ENCODE measurements at places on chromosomes 3 and 15. TPM values are rescaled to one million over a fixed set of nuclear protein-coding genes. Genes with fewer than 3 reads are reported as not detected.
A peak's percentile ranks its signal among the peaks of the same experiment; 100 is the strongest.

DNA sequence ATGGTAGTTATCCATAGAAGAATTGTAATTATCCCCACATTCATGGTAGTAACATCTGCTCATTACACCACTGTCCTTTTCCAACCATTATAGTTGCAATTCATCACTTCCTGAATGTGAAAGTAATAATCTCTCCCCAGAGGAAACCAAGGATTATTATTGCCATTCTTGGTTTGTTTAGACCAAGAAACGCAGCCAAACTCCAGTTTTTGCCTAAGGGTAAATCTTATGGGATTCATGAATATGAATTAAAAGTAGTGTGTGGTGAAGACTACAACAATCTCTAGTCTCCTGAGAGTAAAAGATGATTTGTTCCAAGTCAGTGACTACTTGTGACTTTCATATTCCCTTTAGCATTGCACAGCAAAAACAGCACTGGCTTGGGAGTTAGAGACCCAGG, 45.7 kb upstream of the ABI3BP start:
- H3K27ac ChIP-seq = no peak overlapping the region
- no peaks in the 10 kb centered on the region for H3K36me3 ChIP-seq
- DNase-seq = no peak
- no peak overlapping the region for H3K4me3 ChIP-seq
- H3K4me1 ChIP-seq = no peaks in the 10 kb centered on the region
- H3K27me3 ChIP-seq = no peaks in the 10 kb centered on the region

GRCh38 chr3:42012383-42012934, 50.6 kb upstream of the ULK4 start:
- H3K27me3 ChIP-seq = no peaks in the 10 kb centered on the region
- no peaks in the 10 kb centered on the region for H3K36me3 ChIP-seq
- H3K4me3 ChIP-seq = no peak overlapping the region
- DNase-seq = no peak

GRCh38 chr3:46651084-46651483, 38.8 kb downstream of the FAM240A start:
- H3K4me1 ChIP-seq = no peaks in the 10 kb centered on the region
- peaks cover 9% of the 10 kb centered on the region for H3K27me3 ChIP-seq
- DNase-seq = no peak

DNA sequence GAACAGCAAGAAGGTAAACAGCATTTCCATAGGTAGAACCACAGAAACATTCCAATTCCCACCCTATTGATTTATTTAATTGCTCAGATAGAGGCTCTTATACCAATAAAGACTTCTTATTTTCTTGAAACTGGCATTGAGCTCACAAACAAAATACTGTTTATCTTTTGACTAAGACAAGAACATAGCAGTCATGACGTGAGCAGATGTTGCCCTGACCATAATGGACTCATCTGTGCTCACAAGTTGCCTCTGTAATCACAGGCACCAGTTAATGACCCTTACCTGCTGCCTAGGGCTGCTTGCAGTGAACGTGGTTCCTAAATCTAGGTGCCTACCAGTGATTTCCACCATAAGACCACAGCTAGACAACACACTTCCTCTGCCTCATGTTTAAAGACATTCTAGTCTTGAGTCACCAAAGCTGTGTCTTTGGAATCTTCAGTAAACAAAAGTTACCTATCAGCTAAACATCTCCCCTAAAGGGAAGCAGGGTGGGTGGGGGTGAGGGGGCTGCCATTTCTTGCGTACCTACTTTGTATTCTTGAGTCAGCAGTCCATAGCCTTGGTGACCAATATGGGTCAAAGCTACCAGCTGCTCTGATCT, 2.1 kb downstream of the FYCO1 start:
- H3K27ac ChIP-seq = peak overlapping the region; percentile 95
- peaks cover 55% of the 10 kb centered on the region for H3K4me1 ChIP-seq
- DNase-seq = no peak
- H3K27me3 ChIP-seq = no peaks in the 10 kb centered on the region
- H3K4me3 ChIP-seq = no peak overlapping the region
- no peaks in the 10 kb centered on the region for H3K36me3 ChIP-seq

GRCh38 chr3:37660782-37661181, 200.9 kb upstream of the CTDSPL start:
- H3K4me1 ChIP-seq = no peaks in the 10 kb centered on the region
- no peak overlapping the region for H3K27ac ChIP-seq
- H3K4me3 ChIP-seq = no peak overlapping the region
- H3K27me3 ChIP-seq = no peaks in the 10 kb centered on the region
- no peak for DNase-seq
- H3K36me3 ChIP-seq = no peaks in the 10 kb centered on the region

- no peaks in the 10 kb centered on the region for H3K4me1 ChIP-seq
- no peaks in the 10 kb centered on the region for H3K36me3 ChIP-seq
- DNase-seq = no peak
- H3K27ac ChIP-seq = no peak overlapping the region
Observed at GRCh38 chr3:197189623-197190022, 108.8 kb downstream of the DLG1 start.

Gene TRMT10C
- total RNA-seq = 5.0 TPM

DNA sequence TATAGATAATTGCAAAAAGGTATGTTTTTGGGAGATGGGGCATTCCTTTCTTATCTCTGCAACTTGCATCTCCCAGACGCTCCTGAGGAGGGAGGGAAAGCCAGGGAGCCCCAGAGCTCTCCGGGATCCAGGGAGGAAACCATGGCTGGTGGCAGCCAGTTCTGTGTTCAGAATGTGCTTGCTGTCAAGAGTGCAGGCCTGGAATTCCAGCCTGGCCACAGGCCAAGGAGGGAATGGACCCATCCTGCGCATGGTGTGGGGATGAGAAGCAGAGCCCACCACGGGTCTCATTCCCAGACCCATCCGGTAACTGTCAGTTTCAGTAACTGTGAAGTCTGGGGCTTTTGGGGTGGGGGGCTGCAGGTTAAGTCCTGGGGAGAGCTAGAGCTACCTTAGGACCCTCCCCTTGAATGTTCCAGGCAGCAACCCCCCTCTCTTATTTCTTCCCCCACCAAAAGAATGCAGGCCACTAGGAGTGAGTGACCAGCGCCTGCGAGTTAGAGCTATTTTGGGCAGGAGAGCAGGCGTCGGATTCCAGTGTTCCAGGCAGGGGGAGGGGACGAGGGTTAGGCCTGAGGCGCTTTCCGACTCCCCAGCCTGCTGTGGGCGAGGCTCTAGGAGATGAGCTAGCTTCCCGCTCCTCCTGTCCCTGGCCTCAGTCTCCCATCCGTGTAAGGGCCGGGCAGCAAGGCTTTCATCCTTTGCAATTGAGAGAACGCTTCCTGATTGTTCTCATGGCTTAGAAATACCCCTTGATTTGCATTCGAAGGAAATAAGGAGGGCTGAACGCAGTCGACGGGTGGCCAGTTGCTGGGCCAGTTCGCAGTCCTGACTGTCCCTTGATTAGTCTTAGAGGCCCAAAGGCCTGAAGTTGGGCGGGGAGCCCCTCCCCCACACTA, 781 bp upstream of the DAG1 start:
- H3K4me1 ChIP-seq = peaks cover 27% of the 10 kb centered on the region
- H3K27me3 ChIP-seq = no peaks in the 10 kb centered on the region
- peak; percentile 70 for DNase-seq
- peak overlapping the region; percentile 100 for H3K27ac ChIP-seq
- H3K36me3 ChIP-seq = no peaks in the 10 kb centered on the region
- peak overlapping the region; percentile 67 for H3K4me3 ChIP-seq

Gene INSYN1
- total RNA-seq = 1.5 TPM

Gene DUOXA1
- total RNA-seq = not detected

GRCh38 chr15:39433376-39433775, 147.5 kb upstream of the THBS1 start:
- H3K4me1 ChIP-seq = no peaks in the 10 kb centered on the region
- no peak overlapping the region for H3K4me3 ChIP-seq
- no peaks in the 10 kb centered on the region for H3K36me3 ChIP-seq
- peak overlapping the region; percentile 2 for H3K27ac ChIP-seq
- DNase-seq = no peak

- peaks cover 27% of the 10 kb centered on the region for H3K4me1 ChIP-seq
- peak; percentile 17 for DNase-seq
- no peaks in the 10 kb centered on the region for H3K36me3 ChIP-seq
- peak overlapping the region; percentile 55 for H3K4me3 ChIP-seq
Observed at GRCh38 chr3:143119974-143120715, 574 bp downstream of the CHST2 start.

GRCh38 chr15:68655686-68656437, 77.1 kb downstream of the CORO2B start:
- H3K27ac ChIP-seq = no peak overlapping the region
- H3K36me3 ChIP-seq = no peaks in the 10 kb centered on the region
- DNase-seq = no peak
- no peak overlapping the region for H3K4me3 ChIP-seq

Gene COLQ
- total RNA-seq = 0.68 TPM

Gene SLITRK3
- total RNA-seq = 0.64 TPM

Gene ETV5
- total RNA-seq = 4.0 TPM

Gene KLHL40
- not detected for total RNA-seq

Gene MUC20
- 321 TPM for total RNA-seq

Data from transverse colon (tissue), 4 donors.